Suppressor macrophage (primary cell): ENCODE measurements at places on chromosomes 6 and 20.

DNA sequence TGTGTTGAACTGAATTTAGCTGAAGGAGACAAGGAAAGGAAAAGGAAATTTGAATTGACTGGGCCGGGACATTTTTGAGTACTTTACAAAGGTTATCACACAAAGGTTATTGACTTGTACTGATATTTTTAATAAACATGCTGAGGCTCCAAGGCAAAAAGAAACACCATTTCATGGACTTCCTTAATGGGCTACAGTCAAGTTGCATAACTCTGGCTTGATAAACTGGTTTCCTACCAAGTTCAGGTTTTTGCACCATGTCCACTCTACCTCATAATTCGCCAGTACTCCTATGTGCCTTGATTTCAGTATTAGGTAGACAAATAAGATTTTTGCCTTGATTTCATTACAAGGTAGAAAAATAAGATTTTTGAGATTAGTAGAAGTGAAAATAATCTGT, 65.8 kb upstream of the FUT9 start:
- no peak for DNase-seq

GRCh38 chr6:111283707-111284106, 196.4 kb downstream of the SLC16A10 start:
- no peak for DNase-seq

GRCh38 chr6:37985355-37985754, 165.8 kb downstream of the ZFAND3 start:
- DNase-seq: no peak

DNA sequence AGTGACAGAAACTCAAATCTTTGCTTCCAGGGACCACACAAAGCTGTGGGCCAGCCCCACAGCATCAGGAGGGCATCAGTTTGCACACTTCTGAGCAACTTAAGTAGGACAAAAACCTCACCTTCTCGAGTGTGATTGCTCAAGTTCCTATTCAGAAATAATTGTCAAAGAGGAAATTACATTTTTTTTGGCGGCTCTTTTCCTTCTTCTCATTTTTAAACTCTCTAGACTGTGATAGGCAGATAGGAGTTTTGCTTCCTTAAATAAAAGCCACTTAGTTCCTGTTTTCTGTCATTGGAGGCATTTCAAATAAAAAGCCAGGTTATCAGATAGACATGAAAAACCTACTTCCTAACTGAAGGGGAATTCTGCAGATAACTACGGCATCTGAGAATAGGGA, 11.2 kb upstream of the TAGAP start:
- peak; percentile 46 for DNase-seq

GRCh38 chr6:30690403-30691207, at the start of gene NRM:
Gene NRM, minus strand, starts transcription at chr6:30690984. Its CDS starts 10 bp downstream, at chr6:30690974.
- peak; percentile 88 for DNase-seq

DNA sequence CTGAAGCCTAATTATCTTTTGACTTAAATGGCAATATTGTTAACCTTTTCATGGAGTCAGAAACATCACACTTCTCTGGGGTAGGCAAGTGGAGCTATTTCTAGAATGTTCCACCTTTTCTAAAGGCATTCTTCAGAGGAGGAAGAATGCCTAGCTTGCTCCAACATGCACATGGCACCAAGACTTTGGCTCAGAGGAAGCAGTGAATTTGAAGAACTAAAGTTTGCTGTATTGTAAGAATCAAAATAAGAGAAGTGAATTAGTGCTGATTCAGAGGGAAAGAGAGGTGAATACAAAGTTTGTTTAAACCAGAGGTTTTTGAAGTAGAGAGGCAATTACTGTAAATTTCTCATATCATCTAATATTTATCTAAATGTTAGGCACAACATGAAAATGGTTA, 92.2 kb downstream of the SOBP start:
- DNase-seq: peak; percentile 32

DNA sequence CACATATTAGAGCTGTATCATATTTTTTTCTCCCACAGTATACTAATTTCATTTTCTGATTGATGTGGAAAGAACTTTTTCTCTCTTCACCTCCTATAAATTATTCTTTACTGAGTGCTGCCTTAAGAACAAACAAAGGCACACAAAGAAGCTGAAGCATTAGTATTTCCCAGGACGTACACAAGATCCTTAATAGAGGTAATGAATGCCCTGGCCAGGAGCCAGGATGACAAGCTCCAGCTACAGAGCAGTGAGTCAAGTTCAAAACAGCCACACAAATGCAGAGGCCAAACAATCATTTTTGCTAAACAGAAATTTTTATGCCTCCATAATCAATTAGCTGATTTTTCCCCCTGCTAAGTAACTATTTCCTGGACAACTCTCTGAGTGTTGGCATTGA, 639.6 kb downstream of the EPHA7 start:
- no peak for DNase-seq

- DNase-seq: peak; percentile 68
Measured at GRCh38 chr6:157442291-157442690, 61.3 kb downstream of the ZDHHC14 start.

GRCh38 chr6:29887819-29888776, 54.2 kb upstream of the HLA-A start:
- DNase-seq: peak; percentile 35

GRCh38 chr6:38773338-38773737, 58.2 kb downstream of the DNAH8 start:
- DNase-seq: peak; percentile 27

- DNase-seq: no peak
Measured at GRCh38 chr6:17250237-17250636, 30.9 kb upstream of the RBM24 start.

DNA sequence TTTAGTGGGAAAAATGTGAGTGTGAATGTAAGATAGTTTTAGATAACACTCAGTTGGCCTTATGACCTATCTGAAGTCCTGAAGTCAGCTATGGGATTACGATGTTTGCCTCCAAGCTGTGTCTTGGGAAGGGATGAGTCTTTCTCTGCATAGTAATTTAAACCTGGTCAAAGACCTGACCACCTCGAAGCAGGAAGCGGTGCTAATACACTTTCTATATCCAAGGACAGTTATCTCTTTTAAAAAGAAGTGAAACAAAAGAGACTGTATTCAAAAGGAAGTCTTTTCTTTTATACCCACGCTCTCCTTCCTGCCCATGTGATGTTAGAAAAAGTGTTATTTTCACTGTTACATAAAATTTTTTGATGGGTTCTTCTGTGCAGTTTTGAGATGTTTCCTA, 94.9 kb downstream of the JARID2 start:
- peak; percentile 44 for DNase-seq

- DNase-seq: no peak
Measured at GRCh38 chr6:143288923-143289322, 161.6 kb downstream of the ADAT2 start.

DNA sequence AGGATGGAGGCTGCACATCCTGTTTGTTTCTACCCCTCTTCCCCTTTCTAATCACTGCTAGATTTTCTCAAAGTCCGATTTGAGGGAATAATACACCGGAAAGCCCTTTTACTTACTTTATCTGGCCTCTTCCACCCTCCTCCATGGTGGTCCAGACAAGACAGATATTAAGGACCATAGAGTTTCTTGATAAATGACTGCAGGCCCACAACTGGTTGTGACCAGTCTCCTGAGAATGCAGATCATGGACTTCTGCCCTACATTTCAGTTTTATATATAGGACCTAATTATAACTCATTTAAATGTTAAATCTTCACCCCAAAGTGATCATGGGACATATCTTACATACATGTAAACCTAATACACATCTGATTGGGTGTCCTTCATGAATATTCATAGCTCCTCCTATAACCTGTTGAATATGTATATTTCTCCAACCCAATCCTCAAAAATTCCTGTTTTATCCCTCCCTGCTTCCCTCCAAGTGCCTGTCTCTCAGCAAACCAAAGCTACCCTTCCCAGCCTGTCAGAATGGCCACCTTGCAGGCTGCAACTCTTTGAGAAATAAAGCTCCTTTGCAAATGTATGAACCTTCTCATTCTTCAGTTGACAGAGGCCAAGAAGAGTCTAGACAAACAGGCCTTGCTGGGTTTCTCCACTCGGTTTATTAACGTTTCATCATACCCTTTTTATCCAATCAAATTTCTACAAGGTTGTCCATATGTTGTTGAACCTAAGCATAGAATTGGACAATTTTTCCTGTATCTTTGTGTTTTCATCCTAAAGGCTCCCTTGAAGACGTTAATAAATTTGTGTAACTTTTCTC, 133.1 kb downstream of the HFE start:
- DNase-seq: no peak

DNA sequence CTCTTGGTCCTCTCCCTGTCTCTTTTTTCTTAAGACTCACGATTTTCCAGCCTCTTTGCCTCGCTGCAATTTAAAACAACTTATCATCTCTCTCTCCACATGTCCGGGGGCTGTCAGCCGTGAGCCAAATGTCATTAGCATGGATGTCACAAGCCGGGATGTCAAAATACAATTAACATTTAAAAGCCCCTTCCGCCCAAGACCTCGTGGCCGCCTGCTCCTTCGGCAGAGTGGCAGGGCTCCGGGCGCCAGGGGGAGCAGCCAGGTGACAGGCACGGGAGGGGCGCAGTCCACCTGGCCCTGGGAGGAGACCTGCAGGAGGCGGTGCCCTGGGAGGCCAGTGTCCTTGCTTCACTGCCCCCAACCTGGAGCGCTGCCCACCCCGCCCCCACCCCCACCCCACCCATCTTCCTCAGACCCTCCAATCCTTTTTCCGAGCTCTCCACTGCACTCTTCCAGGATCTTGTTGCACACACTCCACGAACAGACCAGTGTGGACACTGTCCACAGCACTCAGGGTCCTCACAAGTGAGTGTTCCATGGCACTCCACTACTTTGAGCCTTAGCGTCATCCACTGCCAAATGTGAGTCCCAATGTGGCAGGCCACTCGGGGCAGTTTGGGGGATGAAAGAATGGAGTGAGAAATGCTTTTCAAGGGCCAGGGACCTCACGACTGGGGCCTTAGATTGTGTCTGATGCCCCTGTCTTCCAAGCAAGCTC, 5.6 kb upstream of the GRM4 start:
- no peak for DNase-seq

DNA sequence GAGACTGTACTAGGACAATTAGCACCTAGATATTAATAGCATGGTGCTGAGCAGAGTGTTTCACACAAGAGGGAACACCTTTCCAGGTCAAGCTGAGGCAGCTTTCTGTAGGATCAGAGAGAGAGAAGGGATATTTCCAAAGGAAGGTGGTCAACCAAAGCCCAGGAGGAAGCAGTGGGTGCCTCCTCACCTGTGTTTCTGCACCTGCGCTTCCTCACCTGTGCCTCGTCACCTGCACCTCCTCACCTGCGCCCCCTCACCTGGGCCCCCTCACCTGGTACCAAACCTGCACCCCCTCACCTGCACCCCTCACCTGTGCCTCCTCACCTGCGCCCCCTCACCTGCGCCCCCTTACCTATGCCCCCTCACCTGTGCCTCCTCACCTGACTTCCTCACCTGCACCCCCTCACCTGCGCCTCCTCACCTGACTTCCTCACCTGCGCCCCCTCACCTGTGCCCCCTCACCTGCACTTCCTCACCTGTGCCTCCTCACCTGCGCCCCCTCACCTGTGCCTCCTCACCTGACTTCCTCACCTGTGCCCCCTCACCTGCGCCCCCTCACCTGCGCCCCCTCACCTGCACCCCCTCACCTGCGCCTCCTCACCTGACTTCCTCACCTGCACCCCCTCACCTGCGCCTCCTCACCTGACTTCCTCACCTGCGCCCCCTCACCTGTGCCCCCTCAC, 67.9 kb downstream of the TTLL2 start:
- peak; percentile 14 for DNase-seq

DNA sequence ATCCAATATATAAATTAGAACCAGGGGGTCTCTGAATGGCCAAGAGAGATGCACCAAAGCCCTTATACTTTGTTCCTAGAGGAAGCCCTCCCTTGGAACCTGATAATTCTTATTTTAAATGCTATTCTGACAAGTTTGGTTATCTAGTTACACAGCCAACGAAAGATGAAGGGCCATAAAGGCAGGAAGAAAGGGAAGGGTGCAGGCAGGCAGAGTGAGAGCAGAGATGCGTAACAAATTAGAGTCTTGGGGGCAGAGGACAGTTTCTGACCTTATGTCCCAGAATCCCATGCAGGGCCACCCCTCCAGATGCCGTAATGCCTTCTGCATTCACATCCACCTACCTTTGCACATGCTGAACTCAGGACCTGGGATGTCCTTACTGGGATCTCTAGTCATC, 344.6 kb upstream of the ARID1B start:
- DNase-seq: no peak

- DNase-seq: no peak
Measured at GRCh38 chr20:58377766-58378401, 11.1 kb upstream of the VAPB start.

GRCh38 chr20:57761413-57761734, 51.6 kb upstream of the PMEPA1 start:
- no peak for DNase-seq

- no peak for DNase-seq
Measured at GRCh38 chr6:18451756-18452155, 64.6 kb downstream of the RNF144B start.

- no peak for DNase-seq
Measured at GRCh38 chr6:87684895-87685654, 17.0 kb downstream of the AKIRIN2 start.

DNA sequence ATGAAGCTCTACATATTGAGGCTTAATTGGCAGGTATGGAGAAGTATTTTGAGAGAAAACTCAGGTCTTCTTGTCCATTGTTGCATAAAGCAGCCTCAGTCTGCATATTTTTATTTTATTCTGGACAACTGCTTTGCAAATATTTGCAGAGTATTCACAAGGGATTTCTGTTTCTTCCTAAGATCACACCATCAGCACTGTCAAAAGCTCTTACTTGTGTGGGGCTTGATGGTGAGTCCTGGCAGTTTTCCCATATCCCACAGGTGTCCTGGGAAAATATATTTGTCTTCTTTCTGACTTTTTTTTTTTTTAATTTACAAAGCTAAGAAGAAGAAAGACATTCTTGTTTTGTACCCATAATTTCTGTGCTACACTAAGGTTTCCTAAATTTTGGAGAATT, 16.9 kb upstream of the MLIP start:
- no peak for DNase-seq

DNA sequence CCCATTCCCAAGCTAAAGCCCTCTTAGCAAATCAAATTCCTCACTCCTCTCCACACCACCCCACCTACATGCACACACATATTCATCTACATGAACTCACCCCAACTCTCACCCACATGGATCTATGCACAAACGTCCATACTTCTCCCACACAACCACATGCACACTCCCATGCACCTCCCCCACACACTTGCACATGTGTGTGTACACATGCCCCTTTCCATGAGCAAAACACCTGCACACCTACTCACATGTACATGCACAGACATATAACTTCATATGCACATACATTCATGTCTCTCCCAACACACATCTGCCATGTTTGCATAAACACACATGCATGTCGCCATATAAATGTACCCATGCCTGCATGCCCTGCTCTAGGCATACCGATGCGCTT, 22.8 kb upstream of the CST1 start:
- DNase-seq: no peak

DNA sequence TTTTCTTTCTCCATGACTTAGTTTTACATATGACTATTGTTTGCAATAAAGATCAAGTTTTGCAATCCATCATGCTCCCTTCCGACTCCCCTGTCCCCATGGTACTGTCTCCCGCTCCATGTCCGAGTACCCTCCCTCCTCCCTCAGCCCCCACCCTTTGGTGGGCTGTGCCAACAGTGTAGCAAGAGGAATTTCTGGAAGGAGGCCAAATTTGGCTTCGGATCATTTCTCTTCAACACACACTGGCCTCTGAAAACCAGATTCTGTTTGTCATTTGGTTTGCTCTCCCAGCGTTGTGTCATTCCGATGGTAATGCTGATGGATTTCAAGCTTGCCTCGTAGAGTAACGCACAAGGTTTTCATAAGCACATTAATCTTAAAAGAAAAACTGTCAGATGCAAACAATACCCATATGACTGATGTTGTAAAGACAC, 22.9 kb upstream of the PAX1 start:
- no peak for DNase-seq
